ENCODE measurements at places on chromosomes 1 and 21.

DNA sequence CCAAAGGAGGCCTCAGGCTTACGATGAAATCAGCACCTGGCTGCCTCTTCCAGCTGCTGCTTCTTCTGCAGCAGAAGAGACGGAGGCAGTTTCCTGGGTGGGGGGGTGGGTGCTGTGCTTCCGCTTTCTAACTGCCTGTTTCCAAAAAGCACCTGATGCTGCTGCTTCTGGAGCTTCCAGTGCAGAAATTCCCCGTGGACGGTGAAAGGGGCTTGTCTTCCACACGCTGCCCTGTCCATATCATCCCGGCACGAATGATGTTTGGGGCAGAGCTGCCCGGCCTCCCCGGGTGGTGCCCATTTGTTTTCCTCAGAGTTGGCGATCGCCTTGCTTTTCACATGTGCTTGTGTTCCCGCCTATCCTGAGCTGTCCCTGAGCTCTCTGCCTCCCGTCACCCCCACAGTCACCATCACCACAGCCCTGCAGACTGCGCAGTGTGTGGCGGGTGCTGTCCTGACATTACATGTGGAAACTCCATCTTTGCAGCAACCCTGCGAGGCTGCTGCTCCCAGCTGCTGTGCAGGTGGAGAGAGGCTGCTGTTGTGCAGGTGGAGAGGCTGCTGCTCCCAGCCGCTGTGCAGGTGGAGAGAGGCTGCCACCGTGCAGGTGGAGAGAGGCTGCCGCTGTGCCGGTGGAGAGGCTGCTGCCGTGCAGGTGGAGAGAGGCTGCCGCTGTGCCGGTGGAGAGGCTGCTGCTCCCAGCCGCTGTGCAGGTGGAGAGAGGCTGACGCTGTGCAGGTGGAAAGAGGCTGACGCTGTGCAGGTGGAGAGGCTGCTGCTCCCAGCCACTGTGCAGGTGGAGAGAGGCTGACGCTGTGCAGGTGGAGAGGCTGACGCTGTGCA, 1.8 kb downstream of the TTLL10 start:
- no peak for DNase-seq

GRCh38 chr1:205248793-205249601, 21.3 kb downstream of the TMCC2 start:
- DNase-seq = no peak

GRCh38 chr1:151518936-151519335, 7.7 kb downstream of the CGN start:
- DNase-seq = no peak

DNA sequence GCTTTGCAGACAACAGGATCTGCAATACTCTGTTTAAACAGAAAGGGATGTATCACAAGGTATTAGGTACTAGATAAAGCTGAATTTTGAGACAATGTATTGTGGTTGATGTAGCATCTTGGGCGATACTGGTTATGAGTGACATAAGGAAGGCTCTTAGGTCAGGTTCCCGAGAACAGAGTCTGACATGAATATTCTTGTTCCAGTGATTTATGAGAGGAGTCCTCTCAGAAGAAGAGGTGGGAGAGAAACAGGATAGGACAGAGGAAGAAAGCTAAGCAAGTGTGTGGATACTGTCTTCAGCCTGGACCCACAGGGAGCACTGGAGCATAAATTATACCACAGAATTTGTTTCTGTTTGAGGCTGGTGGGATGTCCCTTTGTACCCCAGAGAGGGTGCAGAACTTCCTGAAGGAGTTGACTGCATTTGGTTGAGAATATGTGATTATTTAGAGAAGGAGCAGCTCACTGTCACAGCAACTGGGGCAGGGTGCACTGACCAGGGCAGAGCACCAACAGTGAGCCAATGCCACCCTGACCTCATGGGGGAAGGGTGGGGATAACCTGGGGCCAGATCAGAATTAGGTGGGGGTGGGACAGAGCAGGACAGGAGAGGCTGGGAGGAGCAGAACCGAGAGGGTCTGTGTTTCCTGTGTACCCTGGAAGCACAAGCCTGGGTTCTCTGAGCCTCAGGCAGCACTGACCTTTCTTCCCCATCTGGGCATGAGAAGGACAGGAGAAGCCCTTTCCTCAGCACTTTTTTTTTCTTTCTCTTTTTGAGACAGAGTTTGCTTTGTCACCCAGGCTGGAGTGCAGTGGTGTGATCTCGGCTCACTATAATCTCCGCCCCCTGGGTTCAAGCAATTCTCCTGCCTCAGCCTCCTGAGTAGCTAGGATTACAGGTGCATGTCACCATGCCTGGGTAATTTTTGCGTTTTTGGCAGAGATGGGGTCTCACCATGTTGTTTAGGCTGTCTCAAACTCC, 36.3 kb upstream of the SLC6A9 start:
- DNase-seq = no peak

- DNase-seq = no peak
Measured at GRCh38 chr21:42581336-42581992, 67.8 kb downstream of the SLC37A1 start.

DNA sequence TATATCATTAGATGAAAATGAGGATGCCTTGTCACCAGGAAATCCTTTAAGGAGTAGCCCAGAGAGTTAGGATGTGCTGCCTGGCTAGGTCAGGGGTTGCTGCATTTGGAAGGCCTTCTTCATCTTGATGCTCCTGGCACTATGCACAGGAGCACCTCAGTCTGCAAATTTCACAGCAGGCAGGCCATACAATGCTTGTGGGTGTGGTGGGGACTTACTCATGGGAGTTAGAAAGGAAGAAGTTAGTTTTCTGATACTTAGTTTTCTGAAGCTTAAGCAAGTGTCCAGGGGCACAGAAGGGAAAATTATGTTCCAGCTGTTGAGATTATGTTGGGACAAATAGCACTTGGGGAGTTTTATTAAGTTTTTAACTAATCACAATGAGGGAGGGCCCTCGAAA, 11.4 kb downstream of the HLX start:
- no peak for DNase-seq
